Neural progenitor cell (in vitro differentiated cells): ENCODE measurements at places on chromosomes 5 and 9.

GRCh38 chr9:22044583-22044982 is 35.5 kb upstream of the CDKN2B start:
- no peak for DNase-seq

GRCh38 chr9:63859475-63860215 is 1425.4 kb downstream of the FOXD4L5 start:
- DNase-seq, result no peak

DNA sequence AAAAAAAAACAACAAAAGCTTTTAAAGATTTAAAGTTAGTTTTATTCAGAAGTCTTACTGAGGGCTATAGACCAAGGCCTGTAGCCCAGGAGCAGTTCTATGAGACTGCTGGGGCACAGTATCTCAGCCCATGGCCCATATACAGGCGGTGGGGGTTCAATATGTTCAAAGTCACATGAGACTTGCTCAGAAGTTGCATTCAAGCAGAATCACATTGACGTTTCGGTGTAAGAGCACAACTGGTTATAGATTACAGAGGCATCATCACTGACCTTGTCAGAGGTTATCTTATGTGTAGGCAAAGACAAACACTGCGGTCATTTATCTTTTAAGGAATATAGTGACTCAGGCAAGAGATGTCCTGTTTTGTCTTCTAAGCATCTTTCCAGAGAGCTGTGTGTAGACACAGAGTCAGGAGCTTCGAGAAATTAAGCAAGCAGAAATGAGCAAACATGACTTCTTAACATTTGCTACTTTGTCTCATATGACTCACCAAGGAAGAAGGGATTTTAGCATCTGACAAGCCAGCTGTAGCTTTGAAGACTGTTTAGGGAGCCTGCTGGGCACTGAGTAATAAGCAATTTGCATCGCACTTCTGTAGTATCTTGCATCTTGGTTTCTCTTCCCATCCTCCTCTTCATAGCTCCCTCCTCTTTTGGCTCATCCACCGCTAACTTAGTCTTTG is 12.9 kb upstream of the F2RL1 start:
- no peak for DNase-seq

DNA sequence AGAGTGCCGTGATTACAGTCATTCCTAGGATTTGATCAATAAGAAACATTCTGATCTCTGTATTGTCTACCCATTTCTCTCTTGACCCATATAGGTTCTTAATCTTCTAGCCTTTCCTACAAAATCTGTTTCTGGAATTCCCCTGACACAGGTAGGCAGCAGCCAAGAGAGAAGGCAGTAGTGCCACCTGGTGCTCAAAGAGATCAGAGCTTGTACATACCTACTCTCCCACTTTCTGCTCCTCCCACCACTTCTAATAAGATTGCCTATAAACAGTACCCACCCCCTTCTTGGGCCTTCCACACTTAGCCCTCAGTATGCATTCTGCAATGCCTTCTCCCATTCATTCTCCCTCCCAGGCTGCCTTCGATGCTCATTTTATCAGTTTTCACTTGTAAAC is 117.4 kb upstream of the RORB start:
- DNase-seq, result peak; percentile 70

GRCh38 chr9:86452201-86452828 is 98.1 kb upstream of the TUT7 start:
- no peak for DNase-seq

DNA sequence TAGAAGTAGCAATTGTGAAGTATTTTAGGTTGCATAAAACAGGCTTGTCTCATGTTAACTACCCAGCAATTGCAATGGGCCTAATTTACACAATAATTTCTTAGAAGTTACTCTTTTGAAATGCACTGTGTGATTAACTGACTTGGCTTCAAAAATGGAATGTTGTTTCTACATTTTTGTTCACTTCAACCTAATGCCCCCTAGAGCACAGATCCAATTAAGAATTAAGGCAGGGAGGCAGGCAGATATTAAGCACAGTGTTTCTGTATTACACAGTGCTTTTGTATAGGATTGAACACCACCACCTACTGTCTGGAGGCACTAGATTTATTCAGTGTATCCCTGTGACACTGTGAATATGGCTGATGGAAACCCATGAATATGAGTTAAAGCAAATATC is 302.1 kb downstream of the FBXL17 start:
- no peak for DNase-seq

DNA sequence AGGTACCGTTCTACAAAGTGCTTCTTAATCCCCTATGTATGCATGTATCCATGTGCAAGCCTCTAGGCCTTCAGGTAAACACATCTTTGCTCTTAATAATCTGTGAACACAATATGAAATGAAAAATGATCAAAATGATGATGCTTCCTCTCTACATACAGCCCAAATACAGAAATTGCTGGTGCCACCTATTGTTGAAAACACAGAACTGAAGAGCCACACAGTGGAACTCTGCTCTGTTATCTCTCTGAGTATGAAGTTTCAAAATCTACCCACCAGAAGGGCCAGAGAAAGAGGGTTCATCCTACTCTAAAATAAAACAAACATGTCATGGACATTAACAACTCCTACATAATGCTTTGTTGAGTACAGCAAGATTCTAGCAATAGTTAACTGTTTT is 71.3 kb downstream of the GLIS3 start:
- no peak for DNase-seq

- DNase-seq, result no peak
These were observed 117.9 kb downstream of the ZSWIM6 start for GRCh38 chr5:61449804-61450492.

GRCh38 chr9:134406366-134407120 is 80.3 kb downstream of the RXRA start:
- DNase-seq, result no peak

- no peak for DNase-seq
These were observed 18.3 kb upstream of the TNFSF15 start for GRCh38 chr9:114824110-114824509.

DNA sequence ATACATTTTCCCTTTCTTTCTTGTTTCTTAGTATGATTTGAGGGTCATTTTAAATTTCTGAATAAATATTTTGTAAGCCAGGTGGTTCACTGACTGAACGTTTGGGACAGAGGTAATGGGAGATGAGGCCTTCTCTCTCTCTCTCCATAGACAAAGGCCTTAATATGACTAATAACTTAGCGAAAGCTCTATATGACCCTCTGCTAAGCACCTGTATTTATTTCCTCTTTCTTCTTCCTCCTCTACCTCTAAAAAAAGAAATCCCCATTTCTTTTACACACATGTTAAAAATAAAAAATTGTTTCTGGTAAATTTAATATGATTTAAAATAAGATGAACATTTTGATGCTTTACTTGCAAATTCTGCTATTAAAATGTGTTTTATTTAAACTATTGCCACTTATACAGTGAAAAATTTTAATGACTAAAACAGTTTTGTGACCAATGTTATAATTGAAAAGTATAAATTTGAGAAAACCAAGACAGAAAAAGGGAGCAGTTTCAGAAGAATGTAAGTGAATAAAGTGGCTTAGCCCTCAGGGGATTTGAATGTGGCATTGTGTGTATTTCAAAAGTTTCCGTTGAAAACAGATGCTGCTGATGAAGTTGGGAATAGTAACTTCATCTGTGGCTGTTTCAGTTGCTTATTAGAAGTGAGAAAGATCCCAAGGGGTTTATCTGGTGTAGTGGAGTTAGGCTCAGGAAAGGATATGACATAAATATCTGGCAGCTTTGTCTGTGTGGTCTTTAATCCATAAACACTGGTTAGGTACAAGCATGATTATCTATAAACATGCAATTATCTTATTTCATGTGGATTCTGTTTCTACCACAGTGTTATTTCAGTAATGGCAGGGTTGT is 128.6 kb upstream of the GRHPR start:
- DNase-seq, result peak; percentile 11

- DNase-seq, result no peak
These were observed 592.2 kb downstream of the ANXA1 start for GRCh38 chr9:73743826-73744225.

- no peak for DNase-seq
These were observed 592.4 kb downstream of the KIF4B start for GRCh38 chr5:155605920-155606319.

DNA sequence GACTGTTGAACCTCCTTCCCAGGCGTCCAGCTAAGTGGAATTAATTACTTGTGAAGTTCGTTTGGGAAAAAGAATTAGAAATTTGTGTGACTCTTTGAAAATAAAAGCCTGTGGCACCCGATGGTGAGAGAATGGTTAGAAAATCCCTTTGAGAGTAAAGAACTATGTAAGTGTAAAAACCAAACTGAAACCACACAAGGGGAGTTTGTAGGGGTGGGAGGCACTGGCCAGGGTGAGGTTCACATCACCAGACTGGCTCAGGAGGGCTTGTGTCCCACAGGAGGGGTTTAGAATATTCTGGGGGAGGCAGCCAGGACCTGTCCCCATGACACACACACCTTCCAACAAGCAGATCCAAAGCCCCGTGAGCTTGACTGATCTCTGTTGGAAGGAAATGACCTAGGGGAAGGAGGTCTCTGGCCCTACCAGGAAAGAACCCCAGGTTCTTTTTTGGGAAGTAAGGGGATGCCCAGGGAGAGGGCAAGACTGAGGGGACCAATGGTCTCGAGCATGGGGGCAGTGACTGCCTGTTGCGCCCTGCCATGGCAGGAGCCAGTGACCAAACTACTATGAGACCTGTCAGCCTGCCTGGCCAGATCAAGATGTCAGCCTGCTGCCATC is 4.3 kb downstream of the SPATA24 start:
- DNase-seq, result no peak

GRCh38 chr9:98412101-98412842 is 156.8 kb upstream of the TBC1D2 start:
- no peak for DNase-seq

DNA sequence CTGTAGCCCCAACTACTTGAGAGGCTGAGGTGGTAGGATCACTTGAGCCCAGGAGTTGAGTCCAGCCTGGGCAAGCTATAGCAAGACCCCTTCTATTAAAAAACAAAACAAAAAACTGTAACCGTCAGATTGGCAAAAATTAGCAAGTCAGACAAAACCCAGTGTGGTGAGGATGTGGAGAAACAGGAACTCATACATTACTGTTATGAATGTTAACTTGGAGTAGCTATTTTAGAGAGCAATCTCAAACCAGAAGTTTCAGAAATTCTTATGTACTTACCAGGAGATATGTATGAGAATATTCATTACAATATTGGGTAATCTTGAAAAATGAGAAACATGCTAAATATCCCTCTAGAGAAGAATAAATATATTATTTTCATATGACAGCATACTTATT is 120.3 kb downstream of the INVS start:
- DNase-seq, result no peak

DNA sequence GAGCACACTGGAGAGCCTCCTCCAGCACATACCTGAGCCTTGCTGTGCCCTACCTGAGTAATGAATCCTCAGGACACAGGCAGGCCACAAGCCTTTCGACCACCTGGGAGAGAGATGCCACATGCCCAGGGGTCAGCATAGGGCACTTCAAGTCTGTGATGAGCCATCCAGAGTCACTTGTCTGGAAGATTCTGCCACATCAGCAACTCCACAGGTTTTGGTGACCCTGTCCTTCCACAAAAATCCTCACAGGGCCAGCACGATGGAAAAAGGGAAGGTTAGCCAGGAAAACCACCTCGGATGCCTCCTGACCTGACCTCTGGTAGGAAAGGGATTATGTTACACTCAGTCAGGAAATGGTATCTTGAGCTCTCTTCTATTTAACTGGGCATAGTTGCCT is 46.8 kb downstream of the FRMD3 start:
- DNase-seq, result no peak

DNA sequence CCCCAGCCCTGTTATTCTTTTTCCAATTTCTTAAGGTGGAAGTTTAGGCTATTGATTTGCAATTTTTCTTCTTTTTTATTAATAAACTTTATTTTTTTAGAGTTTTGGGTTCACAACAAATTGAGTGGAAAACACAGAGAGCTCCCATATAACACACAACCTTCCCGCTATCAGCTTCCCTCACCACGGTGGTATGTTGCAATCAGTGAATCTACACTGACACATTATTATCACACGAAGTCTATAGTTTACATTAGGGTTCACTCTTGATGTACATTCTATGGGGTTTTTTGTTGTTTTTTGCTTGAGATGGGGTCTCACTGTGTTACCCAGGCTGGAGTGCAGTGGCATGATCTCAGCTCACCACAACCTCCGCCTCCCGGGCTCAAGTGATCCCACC is 4.8 kb upstream of the NFX1 start:
- DNase-seq, result no peak

GRCh38 chr5:96350678-96351077 is 82.4 kb downstream of the PCSK1 start:
- DNase-seq, result no peak

GRCh38 chr5:37533851-37534250 is 154.7 kb downstream of the WDR70 start:
- DNase-seq, result no peak

- DNase-seq, result peak; percentile 25
These were observed 250.2 kb downstream of the PDZD2 start for GRCh38 chr5:31889001-31889561.

GRCh38 chr9:2662496-2662895 is 40.9 kb downstream of the VLDLR start:
- peak; percentile 64 for DNase-seq

- DNase-seq, result no peak
These were observed 5.7 kb downstream of the IL6ST start for GRCh38 chr5:55988979-55989638.

- DNase-seq, result peak; percentile 9
These were observed 235.6 kb downstream of the EDIL3 start for GRCh38 chr5:84149094-84149493.

GRCh38 chr5:105632043-105632442 is 2038.7 kb downstream of the EFNA5 start:
- no peak for DNase-seq

GRCh38 chr5:151267491-151268260 is 14.7 kb downstream of the GM2A start:
- DNase-seq, result no peak

DNA sequence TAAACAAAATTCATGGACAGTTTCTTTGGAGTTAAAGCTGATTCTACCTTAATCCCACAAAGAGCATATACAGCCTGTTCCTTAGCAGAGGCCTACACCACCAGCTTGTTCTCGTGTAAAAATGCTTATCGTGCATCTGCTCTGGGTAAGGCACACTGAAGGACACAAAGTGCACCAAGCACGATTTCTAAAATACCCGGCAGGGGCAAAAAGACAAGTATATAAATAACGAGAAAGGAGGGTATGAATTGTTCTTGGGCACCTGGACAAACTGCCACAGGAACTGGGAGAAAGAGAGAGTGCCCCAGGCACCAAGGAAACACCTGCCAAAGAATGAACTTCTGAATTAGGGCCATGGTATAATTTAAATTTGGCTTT is 25.3 kb downstream of the NSUN2 start:
- no peak for DNase-seq

GRCh38 chr5:138937392-138938387 is 62.6 kb upstream of the LRRTM2 start:
- no peak for DNase-seq
